ENCODE measurements at places on chromosomes 2 and 18.

DNA sequence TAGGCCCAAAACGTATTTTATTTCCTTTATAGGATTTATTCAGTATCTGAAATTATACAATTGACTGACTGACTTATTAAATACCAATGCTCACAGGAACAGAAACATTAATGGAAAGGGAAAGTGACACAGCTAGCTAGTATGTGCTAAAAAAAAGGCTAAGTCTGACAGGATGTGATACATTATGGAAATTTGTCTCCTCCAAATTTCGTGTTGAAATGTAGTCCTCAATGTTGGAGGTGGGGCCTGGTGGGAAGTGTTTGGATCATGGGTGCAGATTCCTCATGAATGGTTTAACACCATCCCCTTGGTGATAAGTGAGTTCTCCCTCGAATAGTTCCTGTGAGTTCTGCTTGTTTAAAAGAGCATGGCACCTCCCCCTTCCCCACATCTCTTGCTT, 70.6 kb upstream of the WDR75 start:
- H3K27me3 ChIP-seq = no peaks in the 10 kb centered on the region
- H3K27ac ChIP-seq = no peak overlapping the region
- no peaks in the 10 kb centered on the region for H3K36me3 ChIP-seq
- no peak for DNase-seq

DNA sequence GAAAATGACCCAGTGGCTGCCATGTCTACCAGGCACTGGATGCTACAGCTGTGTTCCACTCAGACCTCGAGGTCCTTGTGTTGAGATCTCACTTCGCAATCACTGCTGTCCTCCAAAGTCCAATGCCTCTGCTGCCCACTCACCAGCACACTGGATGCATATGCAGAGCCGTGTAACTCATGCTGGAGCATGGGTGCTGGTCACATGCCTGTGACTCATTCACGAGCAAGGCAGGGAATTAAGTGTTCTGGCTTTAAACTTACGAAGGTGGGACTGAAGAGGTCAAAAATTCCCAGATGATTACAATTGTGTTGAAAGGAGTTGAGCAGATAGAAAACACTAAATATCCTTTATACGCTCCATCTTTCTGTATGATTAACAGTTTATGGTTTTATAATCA, 417.5 kb downstream of the NUP35 start:
- H3K27ac ChIP-seq = no peak overlapping the region
- peak; percentile 11 for DNase-seq
- no peaks in the 10 kb centered on the region for H3K4me1 ChIP-seq
- H3K27me3 ChIP-seq = no peaks in the 10 kb centered on the region
- no peaks in the 10 kb centered on the region for H3K36me3 ChIP-seq
- H3K4me3 ChIP-seq = no peak overlapping the region

- H3K27me3 ChIP-seq = no peaks in the 10 kb centered on the region
- H3K27ac ChIP-seq = no peak overlapping the region
- H3K36me3 ChIP-seq = no peaks in the 10 kb centered on the region
- DNase-seq = no peak
- no peak overlapping the region for H3K4me3 ChIP-seq
These were observed 372.6 kb downstream of the SOX11 start for GRCh38 chr2:6064757-6065156.

- H3K27ac ChIP-seq = no peak overlapping the region
- DNase-seq = no peak
- H3K36me3 ChIP-seq = no peaks in the 10 kb centered on the region
- H3K4me1 ChIP-seq = no peaks in the 10 kb centered on the region
These were observed 268.8 kb downstream of the ARHGAP15 start for GRCh38 chr2:143397884-143398614.

GRCh38 chr2:158629116-158629515, 166.0 kb upstream of the DAPL1 start:
- no peak overlapping the region for H3K27ac ChIP-seq
- H3K36me3 ChIP-seq = peaks cover 55% of the 10 kb centered on the region
- H3K4me3 ChIP-seq = no peak overlapping the region
- H3K4me1 ChIP-seq = no peaks in the 10 kb centered on the region

DNA sequence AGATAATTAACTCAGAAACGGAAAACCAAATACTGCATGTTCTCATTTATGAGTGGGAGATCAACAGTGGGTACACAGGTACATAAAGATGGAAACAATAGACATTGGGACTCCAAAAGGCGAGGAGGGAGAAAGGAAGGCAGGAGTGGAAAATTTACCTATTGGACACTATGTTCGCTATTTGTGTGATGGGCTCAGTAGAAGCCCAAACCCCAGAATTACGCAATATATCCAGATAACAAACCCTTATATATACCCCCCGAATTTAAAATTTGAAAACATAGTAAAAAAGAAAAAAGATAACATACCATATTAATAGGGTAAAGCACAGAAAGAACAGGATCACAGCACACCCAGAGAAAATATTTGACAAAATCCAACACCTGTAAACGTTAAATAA, 1351.7 kb upstream of the FAM98A start:
- no peak overlapping the region for H3K27ac ChIP-seq
- H3K36me3 ChIP-seq = no peaks in the 10 kb centered on the region
- no peak overlapping the region for H3K4me3 ChIP-seq
- H3K4me1 ChIP-seq = no peaks in the 10 kb centered on the region

- H3K27ac ChIP-seq = peak overlapping the region; percentile 19
- H3K36me3 ChIP-seq = peaks cover 9% of the 10 kb centered on the region
- H3K4me1 ChIP-seq = peaks cover 55% of the 10 kb centered on the region
- H3K27me3 ChIP-seq = no peaks in the 10 kb centered on the region
- no peak overlapping the region for H3K4me3 ChIP-seq
These were observed 66.5 kb downstream of the CAB39 start for GRCh38 chr2:230779126-230779525.

Data from stomach (tissue), 19 donors.